ENCODE measurements at places on chromosomes 3 and 15.

DNA sequence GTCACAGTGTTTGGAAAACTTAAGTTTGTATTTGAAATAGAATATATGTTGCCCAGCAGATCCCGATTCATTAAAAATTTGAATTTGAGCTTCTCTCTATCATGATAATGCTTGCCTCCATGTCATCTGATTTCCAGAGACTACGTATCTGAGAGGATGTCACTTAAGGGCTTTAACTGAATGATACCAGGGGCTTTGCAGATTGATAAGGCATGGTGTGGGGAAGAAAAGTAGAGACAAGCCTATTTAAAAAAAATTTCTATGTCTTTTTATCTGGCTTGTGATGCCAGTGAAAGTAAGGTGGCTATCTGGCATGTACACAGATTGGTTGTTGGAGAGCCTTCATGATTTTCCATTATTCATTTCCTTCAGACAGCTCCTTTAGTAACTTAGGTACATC lies 72.7 kb downstream of the UBE2E2 start:
- no peak for DNase-seq

GRCh38 chr3:177147790-177148189 lies 49.5 kb downstream of the TBL1XR1 start:
- no peak for DNase-seq

- DNase-seq: no peak
Measured at GRCh38 chr3:168117853-168118313, 22.2 kb upstream of the GOLIM4 start.

DNA sequence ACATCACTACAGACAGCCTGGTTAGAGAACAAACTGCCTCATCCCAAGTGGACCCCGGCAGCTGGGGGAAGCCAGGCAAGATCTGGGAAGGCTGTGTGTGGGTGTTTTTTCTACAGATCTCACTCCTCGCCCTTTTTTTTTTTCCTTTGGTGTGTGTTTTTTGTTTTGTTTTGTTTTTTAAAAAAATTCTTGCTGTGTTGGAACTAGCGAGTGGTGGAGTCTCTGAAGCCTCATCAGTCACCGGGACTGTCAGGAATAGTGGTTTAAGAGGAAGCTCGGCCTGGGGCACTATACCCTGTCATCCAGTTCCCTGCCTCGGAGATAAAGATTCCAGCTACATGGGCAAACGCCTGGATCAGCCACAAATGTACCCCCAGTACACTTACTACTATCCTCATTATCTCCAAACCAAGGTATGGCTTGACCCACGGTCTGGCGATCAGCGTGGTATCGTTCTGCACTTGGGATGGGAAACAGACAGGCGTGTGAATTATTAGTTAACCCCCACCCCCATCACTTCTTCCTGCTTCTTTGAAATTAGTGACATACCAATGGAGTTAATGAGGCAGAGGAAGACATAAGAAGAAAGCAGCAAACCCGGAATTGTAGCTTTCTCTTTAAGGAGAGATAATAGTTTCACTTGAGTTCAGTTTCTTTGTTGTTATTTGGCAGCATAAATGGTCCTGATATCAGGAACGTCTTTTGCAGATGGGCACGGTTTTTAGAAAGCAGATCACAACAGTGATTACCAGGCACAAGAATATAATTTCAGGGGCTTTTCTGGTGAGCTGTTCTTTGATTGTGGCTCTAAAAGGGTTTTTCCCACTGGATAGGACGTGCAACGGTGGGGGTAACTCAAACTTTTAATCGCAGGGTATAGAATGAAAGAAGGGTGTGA lies 722 bp downstream of the RBMS3 start:
- DNase-seq: no peak

DNA sequence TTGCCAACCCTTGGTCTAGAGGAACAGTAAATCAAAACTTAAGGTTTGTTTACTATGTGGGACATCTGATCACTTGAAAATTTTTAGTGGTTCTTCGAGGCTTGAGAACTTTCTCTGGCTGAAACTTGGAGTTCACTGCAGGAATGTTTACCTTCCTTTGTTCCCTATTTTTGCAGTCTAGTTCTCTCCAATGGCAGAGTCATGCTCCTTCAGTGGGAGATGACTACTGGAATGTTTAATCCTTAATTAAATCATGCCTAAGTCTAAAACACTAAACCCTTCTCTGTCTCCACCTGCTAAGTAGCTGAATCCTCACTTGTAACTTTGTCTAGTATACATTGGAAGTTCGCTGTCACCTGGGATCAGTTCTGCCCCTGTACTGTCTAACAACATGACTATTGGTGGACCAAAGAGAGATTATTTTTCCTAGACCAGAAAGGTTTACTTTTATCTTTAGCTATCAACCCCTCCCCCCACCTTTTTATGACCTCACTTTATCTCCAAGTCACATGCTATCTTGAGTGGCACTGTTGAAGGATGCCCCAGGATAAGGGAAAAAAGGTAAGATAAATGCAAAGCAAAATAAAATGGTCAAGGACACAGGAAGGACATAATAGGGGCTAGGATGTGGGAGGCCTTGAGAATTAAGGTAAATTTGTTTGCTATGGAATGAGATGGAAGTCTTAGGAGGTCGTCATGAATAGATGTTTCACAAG lies 1.2 kb upstream of the ZNF609 start:
- DNase-seq: no peak

- DNase-seq: no peak
Measured at GRCh38 chr3:45145681-45146614, at the start of gene CDCP1. TSS of gene CDCP1 (minus strand) at chr3:45146378. CDS start at chr3:45146287, 91 bp downstream.

DNA sequence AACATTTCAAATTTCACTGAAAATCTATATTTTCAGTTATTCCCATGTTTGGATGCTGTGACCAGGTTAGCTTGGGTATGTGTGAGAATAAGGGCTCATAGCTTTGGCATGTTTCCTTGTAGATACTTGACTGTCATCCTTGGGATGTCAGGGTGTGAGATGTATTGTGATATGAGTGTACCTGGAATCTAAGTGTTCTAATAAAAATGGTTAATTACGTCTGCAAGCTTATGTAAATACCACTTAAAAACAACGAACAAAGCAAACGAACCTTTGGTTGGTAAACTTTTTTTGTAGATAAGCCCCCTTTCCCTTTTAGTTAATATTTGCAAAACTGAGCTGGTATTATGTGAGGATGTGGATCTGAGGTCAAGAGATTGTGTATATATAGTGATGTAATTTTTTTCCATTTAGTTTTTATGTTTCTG lies 63.5 kb downstream of the FNDC3B start:
- no peak for DNase-seq

GRCh38 chr15:33964665-33965040 lies 3.6 kb upstream of the CHRM5 start:
- no peak for DNase-seq

DNA sequence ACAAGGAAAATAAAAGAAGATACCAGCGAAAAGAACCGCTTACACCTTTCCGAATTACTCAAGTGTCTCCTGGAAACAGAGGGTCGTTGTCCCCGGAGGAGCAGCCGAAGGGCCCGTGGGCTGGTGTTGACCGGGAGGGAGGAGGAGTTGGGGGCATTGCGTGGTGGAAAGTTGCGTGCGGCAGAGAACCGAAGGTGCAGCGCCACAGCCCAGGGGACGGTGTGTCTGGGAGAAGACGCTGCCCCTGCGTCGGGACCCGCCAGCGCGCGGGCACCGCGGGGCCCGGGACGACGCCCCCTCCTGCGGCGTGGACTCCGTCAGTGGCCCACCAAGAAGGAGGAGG lies 325 bp downstream of the ALCAM start:
- DNase-seq: no peak

- no peak for DNase-seq
Measured at GRCh38 chr15:29678504-29679034, 143.7 kb downstream of the TJP1 start.

DNA sequence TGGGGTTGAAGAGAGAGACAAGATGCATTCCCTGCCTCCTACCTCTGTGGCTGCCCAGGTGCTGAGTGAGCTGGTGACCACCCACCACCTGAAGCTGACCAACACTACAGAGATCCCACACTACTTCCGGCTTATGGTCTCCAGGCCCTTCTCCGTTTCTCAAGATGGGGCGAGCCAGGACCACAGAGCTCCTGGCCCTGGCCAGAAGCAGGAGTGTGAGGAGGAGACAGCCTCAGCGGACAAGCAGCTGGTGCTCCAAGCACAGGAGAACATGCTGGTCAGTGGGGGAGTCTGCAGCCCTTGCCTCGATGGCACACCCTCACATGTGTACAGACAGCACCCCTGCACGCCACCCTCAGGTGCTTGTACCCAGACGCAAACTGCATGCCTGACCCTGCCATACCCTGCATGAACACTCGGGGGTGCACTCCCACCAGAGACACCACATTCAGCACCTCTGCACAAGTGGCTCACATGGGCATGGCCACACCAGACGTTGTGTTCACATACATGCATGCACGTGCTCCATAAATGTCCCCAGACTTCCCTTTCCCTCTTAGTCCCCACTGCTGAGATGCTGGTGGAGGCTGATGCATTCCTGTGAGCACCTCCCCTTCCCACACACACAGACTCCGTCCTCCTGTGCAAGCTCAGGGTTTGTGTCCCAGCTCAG lies 19.0 kb downstream of the ACAA1 start:
- peak; percentile 61 for DNase-seq

GRCh38 chr15:73688455-73688854 lies 4.3 kb downstream of the CD276 start:
- no peak for DNase-seq

DNA sequence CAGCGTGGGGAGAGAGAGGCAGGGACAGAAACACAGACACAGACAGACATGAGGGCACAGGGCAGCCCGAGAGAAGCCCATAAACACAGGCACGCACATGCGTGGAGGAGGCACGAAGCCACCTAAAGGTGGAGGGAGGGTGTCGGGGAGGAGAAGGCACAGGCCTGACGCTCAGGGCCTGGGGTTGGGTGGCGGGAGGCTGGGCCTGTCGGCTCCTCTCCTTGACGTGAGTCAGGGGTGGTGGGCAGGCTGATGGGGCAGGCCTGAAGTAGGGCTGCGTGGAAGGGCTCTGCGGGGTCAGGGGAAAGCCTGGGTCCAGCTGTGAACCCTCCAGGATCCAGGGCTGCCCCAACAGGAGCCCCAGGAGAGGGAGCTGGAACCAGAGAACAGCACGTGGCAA lies 74.2 kb downstream of the EPHB3 start:
- DNase-seq: no peak

DNA sequence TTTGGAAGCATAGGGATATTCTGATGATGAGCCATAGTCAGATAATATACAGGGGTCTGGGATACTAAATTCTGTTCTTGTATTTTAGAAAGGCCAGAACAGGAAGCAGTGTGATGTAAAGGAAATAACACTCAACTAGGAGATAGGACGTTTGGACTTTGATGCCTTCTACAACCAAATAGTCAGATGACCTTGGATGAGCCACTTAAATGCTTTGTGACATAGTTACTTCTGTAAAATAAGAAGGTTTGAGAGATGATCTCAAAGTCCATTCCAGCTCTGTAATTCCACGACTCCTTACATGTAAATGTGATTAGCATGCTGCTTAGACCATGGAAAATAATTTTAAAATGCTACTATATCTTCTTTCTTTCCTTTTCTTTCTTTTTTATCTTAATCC lies 29.5 kb upstream of the CCDC54 start:
- DNase-seq: no peak

DNA sequence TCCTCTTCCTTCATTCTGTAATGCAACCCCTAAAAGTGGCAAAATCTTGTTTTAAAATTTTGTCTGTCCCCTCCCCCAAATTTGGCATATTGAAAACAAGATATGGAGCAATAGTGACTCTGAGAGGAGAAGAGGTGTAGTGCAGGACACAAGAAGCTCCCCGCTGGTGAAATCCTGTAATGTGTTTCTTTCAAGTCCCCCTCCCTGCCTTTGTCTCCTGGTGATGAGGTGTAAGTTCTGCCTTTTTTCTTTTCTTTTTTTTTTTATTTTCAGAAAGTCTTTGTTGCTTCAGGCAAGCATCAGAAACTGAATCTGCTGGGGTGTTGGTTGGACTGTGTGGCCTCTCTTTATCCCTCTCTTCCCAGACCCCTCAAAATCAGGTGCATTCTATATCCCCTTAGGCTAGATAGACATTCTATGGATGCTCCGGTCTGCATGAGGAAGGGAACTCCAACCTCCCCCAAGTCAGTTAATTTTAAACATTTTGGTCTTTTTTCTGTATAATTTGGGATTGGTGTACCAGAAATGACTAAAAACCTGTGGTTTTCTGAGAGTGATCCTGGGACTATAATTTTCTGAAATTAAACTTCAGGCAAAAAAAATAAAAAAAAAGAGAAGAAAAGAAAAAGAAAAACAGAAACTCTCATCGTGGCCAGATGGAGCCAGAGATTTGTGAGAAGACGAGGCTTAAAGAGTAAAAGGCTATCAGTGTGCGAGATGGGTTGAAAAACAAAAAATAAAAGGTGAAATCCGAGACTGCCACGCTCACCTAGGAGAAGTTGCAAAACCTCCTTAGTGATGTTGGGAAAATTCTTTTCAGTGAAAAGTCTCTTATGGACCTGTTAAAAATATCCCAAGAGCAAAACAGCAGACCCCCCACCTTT lies 21.4 kb downstream of the ACKR2 start:
- DNase-seq: no peak

DNA sequence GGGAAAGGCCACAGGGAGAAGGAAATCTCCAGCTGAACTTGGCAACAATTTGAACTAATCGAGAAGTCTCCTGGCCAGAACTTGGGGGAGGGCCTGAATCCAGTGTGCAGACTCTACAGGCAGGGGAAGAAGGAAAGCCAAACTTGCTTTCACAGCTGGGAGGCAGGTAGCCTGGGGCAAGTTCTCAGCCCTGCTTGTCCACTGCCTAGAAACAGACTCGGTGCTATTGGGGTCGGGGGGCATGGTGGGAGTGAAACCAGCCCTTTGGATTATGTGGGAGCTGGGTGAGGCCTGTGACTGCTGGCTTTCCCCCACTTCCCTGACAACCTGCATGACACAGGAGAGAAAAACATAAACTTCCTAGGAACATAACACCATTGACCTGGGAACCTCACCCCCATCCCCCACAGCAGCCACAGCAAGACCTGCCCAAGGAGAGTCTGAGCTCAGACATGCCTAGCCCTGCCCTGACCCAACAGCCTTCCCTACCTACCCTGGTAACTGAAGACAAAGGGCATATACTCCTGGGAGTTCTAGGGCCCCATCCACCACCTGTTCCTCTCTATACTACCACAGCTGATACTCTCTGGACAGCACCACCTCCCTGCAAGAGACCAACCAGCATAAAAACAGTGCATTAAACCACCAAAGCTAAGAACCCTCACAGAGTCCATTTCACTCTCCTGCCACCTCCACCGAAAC lies 103.7 kb upstream of the MNS1 start:
- no peak for DNase-seq

- DNase-seq: no peak
Measured at GRCh38 chr3:75894234-75894633, 108.9 kb upstream of the ZNF717 start.

- peak; percentile 61 for DNase-seq
Measured at GRCh38 chr15:63348392-63348791, 33.3 kb downstream of the CA12 start.

DNA sequence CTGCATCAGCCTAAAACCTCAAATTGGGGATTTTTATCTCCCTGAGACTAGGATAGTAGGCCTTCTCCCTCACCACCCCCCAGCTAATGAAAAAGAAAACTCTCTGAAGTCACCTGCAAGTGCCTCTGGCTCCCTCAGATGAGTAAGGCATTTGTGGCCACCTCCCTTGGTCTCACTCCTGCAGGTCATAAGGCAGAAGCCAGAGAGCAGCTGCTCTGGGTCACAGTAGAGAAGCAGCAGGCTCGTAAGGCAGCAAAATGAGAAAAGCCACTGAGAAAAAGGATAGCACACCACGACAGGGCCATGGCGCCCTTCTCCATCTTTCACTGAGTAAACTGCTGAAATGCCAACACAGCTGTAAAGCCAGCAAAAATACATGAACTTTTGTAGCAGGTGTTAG lies 296.7 kb upstream of the DPH6 start:
- no peak for DNase-seq
